ENCODE measurements at places on chromosomes 11 and 22.

- no peak for DNase-seq
Observed at GRCh38 chr11:79170321-79170720, 270.5 kb downstream of the TENM4 start.

GRCh38 chr11:123139206-123139605, 55.8 kb downstream of the CLMP start:
- no peak for DNase-seq

DNA sequence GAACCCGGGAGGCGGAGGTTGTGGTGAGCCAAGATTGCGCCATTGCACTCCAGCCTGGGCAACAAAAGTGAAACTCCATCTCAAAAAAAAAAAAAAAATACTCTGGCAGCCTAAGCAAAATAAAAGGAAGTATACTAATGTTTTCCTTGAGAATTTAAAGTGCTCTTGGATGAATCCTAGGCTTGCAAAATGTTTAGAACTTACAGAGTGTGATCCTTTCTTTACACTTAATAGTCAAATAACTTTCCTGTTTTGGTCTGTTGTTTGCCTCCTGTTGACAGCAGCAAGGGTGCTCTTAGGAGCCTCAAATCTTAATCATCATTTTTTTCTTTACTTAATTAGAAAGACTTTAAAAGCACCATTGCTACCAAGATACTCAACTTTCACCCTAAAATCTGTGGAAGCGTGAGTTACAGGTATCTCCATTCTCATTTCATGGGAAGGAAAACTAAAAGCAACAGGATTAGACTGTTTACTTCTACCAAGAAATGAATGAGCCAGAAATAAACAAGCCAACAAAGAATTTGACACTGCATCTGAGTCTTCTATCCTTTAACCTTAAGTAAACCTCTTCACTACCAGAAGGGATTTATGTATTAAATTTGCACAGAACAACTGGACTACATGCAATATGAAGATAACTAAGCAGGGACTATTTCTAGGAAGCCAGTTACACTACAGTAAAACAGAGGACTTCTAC, 38.7 kb upstream of the CRTAM start:
- DNase-seq = no peak

GRCh38 chr22:11627436-11627797, 3900.6 kb upstream of the OR11H1 start:
- no peak for DNase-seq

- DNase-seq = no peak
Observed at GRCh38 chr11:78820741-78821140, 246.1 kb upstream of the NARS2 start.

Data from right renal pelvis (tissue), 4 donors.